ENCODE measurements at places on chromosomes 6 and 20.
A peak's percentile ranks its signal among the peaks of the same experiment; 100 is the strongest.

DNA sequence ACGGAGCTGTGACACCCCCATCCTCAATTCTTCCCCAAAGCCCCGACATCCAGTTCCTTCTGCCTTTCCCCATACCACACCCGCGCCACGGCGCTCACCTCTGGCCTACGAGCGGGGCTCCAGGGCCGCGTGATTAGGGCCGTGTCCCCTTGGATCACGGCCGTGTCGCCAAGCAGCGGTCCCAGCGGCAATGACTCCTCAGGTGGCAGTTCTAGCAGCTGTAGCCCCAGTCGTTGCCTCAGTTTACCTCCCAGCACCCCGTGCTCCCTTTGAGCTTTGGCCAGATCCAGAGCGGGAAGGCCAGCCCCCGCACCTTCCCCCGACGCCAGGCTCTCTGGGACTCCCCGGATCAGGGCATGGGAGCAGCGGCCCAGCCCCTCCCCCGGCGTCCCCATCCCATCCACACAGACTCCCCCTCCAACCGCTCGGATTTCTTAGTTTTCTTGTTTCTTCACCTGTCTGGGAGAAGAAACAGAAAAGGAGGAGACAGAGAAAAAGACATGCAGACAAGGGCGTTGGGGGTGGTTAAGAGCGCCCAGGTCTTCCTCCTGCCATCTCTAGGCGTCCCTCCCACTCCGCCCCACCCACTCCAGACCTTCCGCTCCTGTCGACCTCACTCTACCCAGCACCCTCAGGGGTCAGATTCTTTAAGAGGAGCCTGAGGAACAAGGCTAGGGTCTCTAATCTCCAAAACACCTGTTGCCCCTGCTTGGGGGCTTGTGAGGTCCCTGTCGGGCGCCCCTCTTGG lies at the start of gene DDAH2:
TSS of gene DDAH2 (minus strand) at position 533 of the 748 bp plus-strand sequence. CDS start at position 395, 138 bp downstream.
- no peak for DNase-seq

- peak; percentile 48 for DNase-seq
Measured at GRCh38 chr6:150325066-150325772, 43.6 kb upstream of the IYD start.

DNA sequence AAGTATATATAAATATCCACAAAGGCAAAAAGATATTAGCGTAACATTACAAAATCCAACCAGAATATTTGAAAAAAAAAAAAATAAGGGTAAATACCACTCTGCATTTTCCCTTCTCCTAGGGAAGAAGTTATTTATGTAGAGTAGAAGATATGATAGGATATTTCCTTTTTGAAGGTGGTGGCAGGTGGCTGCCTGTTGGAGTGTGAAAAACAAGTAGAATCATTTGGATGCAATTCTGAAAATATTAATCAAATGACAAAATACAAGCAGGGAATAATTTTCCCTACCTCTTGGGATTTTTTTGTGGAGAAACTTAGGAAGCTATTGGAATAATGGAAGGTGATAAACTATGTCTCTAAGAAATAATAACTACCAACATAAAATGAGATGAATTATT lies 62.5 kb upstream of the OGFRL1 start:
- DNase-seq = no peak

DNA sequence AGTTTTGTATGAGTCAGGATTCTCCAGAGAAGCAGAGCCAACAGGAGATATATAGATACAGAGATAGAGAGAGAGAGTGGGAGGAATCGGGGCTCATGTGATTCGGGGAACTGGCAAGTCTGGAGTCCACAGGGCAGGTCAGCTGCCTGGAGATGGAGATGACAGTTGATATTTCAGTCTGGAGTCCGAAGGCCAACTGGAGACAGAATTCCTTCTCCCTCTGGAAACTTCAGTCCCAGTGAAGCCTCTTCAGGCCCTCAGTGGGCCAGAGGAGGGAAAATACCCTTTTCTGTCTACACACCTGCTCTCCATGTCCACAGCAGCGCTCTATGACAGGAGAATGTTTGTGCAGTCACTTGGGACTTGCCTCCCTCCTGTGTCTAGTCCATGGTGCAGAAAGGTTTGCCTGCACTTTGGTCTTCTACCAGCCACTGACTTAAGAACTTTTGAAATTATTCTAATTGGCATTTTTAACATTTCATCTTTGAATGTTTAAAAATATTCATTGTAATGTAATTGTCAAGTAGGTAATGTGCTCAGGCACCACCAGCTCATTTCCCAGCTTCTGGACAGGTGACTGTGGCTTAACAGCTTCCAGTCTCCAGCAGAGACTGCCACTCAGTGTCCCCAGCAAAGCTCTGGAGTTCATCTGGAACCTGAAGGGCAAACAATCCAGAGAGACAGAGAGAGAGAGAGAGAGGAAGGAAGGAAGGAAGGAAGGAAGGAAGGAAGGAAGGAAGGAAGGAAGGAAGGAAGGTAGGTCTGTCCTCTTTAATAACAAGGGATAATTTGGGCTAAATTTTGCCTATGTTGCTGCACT lies 43.8 kb upstream of the AFDN start:
- DNase-seq = no peak

DNA sequence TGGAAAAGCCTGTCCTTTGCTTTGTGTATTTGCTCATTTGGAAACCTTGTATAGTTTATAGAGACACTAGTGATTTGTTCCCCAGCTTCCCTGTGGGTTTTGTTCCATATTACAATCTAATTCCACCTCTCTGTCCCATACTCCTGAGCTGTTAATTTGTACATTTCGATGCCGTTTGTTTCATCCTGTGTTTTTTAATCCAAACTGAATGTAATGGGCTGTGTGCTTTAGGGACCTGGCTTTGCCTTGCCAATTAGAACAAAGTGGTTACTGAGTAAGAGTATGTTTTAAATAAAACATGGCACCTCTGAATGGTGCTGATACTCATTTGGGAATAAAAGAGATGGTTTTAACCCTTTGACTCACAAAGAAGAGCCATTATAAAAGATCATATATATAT lies 122.3 kb downstream of the ZFAND3 start:
- DNase-seq = no peak

GRCh38 chr6:21200134-21200870 lies 393.2 kb upstream of the SOX4 start:
- DNase-seq = peak; percentile 8

DNA sequence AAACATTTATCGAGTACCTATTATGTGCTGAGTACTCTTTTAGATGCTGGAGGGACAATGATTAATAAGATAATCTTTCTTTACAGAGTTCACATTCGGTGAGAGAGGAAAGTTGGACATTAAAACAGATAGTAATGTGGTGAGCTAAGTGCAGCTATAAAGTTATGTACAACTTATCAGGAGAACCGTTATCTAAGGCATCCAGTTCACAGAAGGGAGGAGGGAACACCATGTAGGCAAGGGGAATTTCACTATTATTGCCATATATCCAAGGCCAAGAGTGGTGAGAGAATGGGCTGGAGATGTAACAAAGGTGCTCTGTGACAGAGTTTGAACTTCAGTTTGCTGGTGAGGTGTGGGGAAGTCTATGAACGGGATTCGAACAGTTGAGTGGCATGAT lies 105.8 kb downstream of the CARMIL1 start:
- DNase-seq = no peak

- peak; percentile 50 for DNase-seq
Measured at GRCh38 chr20:43755390-43755789, 28.6 kb upstream of the GTSF1L start.

GRCh38 chr6:157813750-157814455 lies 9.1 kb upstream of the SNX9 start:
- DNase-seq = no peak

DNA sequence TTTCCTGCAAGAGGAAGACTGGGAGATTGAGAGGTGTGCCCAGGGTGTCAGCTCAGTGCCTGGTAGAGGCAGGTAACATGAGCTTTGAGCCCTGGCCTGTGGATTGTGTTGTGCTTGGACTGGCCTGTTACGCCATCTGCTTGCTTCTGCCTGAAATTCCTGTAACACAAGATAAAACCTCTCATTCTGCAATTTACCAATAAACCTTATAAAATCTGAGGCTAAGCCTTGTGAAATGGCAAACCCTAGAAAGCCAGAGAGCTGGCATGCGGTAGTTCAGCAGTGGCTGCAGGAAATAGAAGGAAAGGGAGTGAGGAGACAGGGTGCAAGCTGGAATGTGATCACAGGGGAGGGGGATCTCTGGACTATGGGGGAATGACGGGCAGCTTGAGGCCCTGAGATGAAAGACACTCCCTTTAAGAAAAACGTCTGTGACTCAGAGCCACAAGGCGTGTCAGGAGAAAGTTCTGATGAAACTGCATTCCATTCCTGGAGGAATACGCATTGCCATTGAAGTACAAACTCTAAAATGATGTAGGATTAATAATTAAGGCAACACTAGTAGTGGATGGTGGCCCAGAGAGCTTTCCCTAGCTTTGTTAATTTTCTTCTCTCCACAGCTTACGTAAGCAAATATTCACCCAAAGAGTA lies 26.3 kb upstream of the TFAP2A start:
- peak; percentile 99 for DNase-seq

- no peak for DNase-seq
Measured at GRCh38 chr6:115691433-115691832, 369.3 kb downstream of the FRK start.

DNA sequence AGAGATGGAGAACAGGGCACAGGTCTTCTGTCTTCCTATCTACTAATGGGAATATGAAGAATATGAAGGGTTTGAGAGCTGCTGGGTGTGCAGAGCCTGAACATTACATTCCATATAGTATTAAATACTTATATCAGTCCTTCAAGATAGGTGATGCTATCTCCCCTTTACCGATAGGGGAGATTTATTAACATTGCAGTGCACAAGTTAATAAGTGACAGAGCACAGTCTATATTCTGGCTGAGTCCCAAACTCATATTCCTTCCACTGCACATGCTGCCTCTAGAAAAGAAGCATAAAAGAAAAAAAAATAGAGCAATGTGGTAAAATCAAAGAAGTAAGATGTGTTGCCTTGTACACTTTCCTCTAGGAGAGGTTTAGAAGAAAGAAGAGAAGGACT lies 18.5 kb upstream of the KIAA0408 start:
- no peak for DNase-seq

Data from epithelial cell of esophagus (primary cell).